ENCODE measurements at places on chromosomes 7 and 10.

DNA sequence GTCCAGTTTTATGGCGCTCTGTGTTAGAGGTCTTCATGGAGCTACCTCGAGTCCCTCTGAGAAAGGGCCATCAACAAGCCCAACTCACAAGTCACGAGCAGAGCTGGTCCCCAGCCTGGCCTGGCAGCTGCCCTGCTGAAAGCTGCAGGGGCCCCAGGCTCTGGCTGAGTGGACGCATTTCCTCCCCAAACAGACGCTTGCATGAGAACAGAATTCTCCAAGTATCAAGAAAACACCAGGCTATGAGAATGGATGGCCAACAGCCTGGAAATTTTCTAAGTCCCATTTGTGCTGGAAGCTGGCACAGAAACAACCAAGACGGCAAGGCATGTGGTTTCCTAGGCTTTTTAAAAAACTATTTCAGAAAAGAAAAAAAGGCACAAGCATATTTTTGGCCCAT is 114.8 kb downstream of the FAM53B start:
- DNase-seq = no peak

GRCh38 chr7:149732611-149733010 is 40.8 kb downstream of the ZNF467 start:
- DNase-seq = no peak

GRCh38 chr7:94738071-94738470 is 82.1 kb upstream of the SGCE start:
- no peak for DNase-seq

- DNase-seq = no peak
Measured at GRCh38 chr10:93515071-93516005, 18.9 kb downstream of the CEP55 start.

DNA sequence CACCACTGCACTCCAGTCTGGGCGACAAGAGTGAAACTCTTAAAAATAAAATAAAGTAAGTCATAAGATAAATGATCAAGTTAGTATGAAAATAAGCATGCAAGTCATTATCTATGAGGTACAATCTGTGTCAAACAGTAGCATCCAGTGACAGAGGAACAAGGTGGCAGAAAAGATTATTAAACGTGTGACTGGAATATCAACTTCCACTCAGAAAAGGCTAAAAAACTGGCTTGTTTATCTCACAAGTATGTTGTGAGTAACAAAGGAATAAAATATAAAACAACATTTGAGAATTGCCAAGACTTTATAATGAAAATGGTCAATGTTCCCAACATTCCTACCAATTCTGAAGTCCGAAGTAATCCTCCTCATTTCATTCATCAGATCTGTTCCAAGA is 30.3 kb downstream of the ITGB1 start:
- DNase-seq = no peak

- DNase-seq = no peak
Measured at GRCh38 chr10:89090756-89091445, 100.3 kb downstream of the FAS start.

GRCh38 chr10:47107007-47107747 is 192.8 kb upstream of the GDF10 start:
- no peak for DNase-seq

- no peak for DNase-seq
Measured at GRCh38 chr10:31760674-31761081, 168.0 kb downstream of the ARHGAP12 start.

DNA sequence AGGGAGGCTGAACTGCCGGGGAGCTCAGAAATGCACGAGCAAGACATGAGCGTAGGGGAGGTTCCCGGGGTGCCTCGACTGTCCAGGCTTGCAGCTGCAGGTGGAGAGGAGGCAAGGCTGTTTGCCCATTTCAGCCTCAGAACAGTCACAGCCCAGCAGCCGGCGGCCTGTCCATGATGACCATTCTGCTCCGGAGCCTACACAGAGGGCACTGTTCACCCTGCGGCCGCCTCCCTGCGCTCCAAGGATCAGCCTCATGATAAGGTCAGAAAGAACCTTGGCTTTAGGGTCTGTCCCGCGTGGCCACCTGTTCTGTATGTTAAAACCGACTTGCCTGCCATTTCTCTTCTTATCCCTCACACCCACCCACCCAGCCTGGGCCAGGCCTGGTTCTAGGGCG is 21.9 kb upstream of the CFAP46 start:
- DNase-seq = no peak

DNA sequence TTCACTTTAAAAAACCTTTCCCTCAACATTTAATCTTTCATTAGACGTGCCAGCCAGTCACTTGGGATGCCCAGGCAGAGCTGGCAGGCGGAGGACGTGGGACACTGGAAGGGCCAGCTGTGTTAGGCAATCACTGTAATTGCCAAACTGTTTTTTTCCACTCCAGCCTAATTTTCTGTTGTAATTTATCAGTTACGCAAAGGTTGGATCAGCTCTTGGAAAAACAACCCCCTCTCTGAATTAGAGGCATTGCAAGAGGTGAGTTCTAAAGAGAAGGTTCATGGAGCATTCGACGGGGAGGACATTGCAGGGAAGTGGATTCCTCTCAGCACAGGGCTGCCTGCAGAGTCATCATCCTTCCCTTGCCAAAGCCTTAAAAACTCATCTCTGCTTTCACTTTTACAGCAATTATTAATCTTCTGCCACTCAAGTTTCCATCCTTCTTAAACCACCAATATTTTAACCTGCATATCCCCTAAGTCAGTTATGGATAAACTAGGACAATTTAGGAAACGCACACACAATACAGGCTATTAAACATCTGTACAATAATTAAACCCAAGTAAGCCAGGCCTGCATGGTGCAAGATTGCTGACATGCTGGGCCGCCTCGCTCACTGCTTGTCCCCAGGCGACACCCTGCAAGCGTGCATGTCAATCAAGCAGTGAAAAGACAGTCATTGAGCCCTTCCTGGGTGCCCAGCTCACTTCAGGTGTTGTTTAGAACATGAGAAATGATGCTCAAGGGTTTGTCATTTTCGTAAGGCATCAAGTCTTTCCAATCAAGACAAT is 272.3 kb upstream of the RNF32 start:
- DNase-seq = no peak

GRCh38 chr7:44891372-44891771 is 6.0 kb upstream of the PURB start:
- no peak for DNase-seq

GRCh38 chr10:66045859-66046258 is 880.0 kb upstream of the LRRTM3 start:
- DNase-seq = no peak

DNA sequence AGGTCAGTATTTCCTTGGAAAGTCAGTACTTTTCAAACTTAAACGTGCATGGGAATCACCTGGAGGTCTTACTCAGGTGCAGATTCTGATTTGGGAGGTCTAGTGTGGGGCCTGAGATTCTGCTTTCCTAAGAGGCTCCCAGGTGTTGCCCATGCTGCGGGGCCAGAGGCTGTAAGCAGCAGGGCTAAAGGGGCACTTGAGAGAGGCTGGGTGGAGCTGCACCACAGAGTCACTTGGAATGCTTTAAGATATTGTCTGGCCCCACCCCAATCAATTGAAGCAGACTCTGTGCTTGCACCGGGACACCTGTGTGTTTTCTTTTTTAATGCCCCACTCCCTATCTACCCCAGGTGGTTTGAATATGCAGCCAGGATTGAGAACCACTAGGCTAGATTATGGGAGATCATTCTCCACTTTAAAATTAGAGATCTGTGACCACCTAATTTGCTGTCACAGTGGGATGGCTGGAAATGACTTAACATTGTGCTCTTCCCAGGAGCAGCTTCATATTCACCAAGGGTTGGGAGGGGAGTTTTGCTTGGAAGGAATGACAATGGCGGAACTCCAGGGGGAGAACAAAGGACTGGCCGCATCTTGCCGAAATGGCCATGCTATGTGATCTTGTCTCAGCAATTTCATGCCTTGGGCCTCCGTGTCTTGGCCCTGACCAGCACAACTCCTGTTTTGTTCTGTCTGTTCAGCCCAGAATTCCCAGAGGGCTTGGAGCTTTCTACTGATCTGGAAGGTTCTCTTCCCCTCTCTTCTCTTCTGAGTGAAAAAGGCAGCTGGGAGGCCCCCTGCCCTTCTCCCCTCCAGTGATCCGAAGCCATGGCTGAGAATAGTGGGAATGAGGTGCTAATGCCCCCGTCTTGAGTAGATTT is 80.2 kb downstream of the FAM241B start:
- DNase-seq = no peak

GRCh38 chr7:285731-286130 is 4.2 kb upstream of the FOXL3 start:
- no peak for DNase-seq

DNA sequence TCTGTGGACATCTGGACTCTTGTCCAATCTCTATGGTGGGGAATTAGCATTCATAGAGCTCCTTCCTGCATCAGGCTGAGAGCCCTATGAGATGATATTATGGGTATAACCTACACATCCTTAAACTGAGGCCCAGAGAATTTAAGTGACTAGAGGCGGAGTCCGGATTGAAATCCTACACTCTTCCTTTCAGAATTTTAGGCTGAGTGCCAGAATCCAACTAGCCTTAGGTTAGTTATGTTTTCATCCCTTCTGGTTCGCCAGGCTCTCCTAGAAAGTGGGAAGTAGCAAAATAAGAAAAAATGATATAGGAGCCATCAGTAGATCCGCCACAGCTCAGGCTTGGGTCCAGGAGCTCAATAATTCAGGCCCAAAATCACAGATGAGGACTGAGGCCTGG is 212.5 kb downstream of the GLI3 start:
- DNase-seq = no peak

DNA sequence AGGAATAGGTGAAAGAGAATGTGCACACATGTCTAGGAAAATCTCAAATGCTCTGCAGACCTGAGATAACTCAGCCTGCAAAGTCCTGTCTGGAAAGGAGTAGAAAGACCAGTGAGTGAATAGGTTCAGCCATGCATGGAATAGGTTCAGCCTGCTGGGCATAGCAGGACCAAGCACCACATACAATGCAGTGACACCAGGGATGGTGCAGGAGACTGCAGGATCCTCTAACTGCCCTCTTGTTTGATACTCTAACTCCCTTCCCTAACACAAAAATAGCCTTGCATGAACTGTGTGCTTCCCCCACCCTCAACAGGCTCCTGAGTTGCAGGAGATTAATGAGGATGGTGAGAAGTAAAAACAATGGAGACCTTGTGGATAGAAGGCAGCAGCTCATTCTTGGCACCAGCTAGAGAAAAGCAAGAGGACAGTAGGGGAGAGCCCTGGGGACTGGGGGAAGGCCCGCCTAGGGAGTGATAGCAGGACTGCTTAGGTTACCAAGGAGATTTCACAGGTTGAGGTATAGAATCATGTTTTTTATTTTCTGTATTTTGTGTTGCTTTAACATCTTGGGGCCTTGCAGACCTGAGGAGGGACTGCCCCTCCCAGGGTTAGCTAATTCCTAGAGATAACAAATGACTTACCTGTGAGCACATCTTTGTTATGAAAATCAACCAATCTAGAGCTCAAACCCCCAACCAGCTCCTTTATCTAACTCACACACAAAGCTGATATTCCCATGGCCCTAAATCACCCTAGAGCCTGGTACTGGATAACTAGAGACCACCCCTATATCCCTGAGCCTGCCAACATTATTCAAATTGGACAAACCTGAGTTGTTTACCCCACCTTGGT is 187.8 kb downstream of the PLPP4 start:
- no peak for DNase-seq

DNA sequence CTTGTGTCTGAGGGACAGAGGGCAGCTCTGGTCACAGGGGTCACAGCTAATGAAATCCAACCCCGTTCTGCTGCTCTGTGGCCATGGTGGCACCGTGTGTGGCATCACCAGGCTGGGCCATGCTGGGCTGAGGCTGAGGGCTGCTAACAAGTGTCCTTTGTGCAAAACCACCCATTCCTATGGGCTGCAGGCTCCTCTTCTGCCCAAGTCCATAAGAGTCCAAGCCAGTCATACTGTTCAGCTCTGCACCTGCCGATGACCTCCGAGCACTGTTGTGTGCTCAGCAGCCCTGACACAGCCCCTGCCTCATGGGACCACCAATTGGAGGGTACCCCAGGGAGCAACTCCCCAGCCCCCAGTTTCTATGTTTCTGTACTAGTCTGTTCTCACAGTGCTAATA is 133.1 kb downstream of the WDR11 start:
- no peak for DNase-seq

DNA sequence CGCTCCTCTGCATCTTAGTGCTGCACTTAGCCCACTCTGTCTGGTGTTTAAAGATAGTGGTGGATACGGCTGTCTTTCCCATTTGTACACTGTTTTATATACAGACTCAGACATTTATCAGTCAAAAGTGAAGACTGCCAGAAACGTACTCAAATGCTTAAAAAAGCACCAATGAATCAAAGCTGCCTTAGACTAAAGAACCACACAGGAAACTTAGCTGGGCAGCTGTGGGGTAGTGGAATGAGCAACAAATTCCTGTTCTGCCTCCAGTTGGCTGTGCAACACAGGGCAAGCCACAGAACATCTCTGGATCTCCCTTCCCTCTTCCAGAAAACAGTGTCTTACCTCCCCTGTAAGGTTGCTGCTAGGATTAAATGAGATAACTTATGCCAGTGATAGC is 76.0 kb downstream of the ATXN7L1 start:
- DNase-seq = no peak

- no peak for DNase-seq
Measured at GRCh38 chr10:1347962-1348772, 292.0 kb downstream of the WDR37 start.

DNA sequence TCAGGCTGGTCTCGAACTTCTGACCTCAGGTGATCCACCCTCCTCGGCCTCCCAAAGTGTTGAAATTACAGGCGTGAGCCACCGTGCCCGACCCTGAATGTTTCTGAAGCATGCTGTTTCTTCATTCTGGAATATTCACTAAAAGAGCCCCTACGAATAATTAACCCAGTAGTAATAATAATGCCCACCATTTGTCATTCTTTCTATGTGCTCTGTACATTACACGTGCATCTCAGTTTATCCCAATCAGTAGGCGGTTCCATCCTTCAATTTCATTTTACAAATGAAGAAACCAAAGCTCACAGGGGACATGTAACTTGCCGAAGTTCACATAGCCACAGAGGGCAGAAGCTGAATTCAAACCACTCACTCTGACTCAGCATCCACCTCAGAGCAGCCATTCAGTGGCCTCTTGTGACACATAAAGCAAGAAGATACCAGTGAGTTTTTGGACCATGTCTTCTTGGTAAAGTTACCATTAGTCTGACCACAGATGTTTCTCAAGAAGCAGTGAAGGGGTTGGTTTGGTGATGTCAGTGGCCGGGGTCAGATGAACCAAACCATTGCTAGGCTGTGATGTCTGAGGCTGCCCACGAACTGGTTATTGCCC is 71.9 kb upstream of the DUSP5 start:
- DNase-seq = no peak

- DNase-seq = no peak
Measured at GRCh38 chr10:62689712-62690111, 114.8 kb upstream of the ADO start.

DNA sequence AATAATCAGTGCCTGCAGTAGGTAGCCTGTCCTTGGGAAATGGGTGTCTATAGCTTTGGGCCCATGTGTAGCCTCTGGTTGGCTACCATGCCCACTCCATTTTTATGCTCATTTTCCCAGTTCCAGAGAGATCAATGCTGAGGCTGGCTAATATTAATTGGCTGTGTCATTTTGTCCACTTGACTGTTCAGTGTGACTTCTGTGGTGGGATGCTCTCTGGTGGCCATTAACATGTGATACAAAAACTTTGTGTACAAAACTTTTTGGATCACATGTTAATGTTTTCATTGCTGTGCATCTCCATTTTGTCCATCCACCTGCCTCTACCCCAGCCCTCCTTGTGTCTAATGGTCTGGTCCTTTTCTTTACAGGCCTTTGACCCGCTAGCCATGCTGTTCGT is 22.7 kb downstream of the VIM start:
- DNase-seq = no peak

GRCh38 chr10:103872137-103872931 is 17.0 kb upstream of the SH3PXD2A start:
- DNase-seq = no peak

GRCh38 chr7:42543953-42544352 is 306.9 kb upstream of the GLI3 start:
- DNase-seq = no peak

Data from NCI-H1930 (cell line).